ENCODE measurements at places on chromosomes 1 and 21. TPM values are rescaled to one million over a fixed set of nuclear protein-coding genes. Genes with fewer than 3 reads are reported as not detected.

Gene KCND3
- 24.7 TPM for total RNA-seq

Gene C1QA
- 65.3 TPM for total RNA-seq

Gene ADORA1
- 0.53 TPM for total RNA-seq

Gene FCRL4
- not detected for total RNA-seq

Gene C1orf226
- 50.4 TPM for total RNA-seq

Gene FOXD2
- 0.55 TPM for total RNA-seq

Gene IQCC
- 0.53 TPM for total RNA-seq

- DNase-seq = no peak
Measured at GRCh38 chr1:150477320-150477719, 9.9 kb upstream of the TARS2 start.

DNA sequence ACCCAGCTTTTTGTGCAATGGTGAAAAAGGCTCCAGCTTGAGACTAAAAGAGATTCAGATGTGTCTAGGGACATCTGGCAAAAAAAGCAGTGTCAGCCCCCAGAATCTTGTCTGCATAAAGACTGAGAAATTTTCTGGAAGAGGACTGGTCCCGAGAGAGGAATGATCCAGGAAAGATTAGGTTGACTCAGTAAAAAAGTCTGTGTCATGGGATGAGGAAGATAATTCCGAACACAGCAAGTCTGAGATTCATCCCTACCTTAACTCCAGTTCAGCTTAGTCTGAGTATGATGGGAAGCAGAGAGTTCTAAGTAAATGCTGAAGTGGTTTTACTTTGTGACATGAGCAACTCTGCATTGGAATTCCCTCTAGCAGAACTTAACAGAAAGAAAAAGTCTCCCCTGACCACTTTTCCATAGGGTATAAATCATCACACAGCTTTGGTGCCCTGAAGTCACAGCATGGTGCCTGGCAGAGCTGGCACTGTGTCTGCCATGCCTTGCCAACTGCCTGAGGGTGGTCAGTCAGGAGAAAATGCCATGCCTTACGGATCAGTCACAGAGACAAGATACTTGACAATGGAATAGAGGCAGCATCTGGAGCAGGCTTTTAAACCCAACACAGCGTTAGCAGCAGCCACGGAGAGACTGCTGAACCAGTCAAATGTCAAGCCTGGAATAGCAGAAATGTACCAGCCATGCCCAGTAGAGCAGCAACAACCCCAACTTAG, 153.4 kb downstream of the ZC3H11B start:
- DNase-seq = no peak

GRCh38 chr1:218529646-218530300, 184.6 kb downstream of the TGFB2 start:
- no peak for DNase-seq

DNA sequence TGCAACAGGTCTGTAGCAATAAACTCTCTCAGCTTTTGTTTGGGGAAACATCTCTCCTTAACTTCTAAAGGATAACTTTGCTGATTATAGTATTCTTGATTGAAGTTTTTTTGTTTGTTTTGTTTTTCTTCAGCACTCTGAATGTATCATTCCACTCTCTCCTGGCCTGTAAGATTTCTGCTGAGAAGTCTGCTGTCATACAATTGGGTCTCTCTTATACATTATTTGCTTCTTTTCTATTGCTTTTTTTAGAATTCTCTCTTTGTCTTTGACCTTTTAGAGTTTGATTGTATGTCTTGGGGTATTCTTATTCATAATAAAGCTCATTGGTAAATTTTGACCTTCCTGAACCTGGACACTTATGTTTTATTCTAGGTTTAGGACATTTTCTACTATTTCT, 386.3 kb downstream of the MRPL39 start:
- DNase-seq = no peak

GRCh38 chr1:25724966-25725365, 75.0 kb upstream of the SELENON start:
- no peak for DNase-seq

- DNase-seq = no peak
Measured at GRCh38 chr1:17028662-17029188, 17.0 kb upstream of the ATP13A2 start.

DNA sequence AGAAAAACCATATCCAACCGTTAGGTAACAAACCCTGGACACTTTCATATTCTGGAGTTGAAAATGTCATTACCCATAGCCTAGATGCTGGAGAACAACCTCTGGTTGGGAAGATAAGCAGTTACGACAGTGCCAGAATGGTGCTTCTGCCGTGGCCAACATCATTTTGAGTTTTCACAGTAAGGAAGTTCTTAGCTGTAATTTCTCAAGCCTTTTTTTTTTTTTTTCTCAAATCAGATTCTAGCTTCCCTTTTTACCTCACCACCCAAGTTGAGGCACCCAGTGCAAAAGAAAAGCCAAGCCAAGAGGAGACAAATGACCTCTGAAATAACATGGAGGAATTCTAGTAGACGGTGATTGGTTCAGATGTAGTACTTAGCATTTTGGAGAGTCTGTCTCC, 21.8 kb downstream of the PPT1 start:
- DNase-seq = no peak

GRCh38 chr21:43338951-43339350, 88.0 kb downstream of the SIK1 start:
- DNase-seq = no peak

DNA sequence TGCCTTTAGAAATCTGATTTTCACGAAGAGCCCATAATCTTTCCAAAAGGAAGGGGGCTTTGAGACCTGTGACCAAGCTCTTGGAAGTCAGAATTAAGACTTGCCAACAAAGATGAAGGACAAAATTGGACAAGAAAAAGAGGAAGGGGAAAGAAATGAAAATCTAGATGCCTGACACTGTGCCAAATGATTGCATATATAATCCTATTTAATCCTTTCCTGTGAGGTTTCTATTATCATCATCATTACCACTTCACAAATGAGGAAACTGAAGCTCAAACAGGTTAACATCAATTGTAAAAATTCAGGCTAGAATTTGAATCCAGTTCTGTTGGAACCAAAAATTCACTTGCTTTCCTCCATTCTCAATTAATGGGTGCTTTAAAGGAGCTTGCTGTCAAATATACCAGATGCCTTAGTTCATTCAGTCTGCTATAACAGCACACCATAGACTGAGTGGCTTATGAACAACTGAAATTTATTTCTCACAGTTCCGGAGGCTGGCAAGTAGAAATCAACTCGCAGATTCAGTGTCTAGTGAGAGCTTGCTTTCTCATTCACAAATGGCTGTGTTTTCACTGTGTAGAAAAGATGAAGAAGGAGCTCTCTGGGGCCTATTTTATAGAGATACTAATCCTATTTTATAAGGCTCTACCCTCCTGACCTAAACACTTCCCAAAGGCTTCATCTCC, 197.5 kb upstream of the ST6GALNAC5 start:
- no peak for DNase-seq

- DNase-seq = no peak
Measured at GRCh38 chr1:170247751-170248521, 102.2 kb downstream of the NTMT2 start.

- peak; percentile 69 for DNase-seq
Measured at GRCh38 chr1:165144757-165145397, 211.6 kb downstream of the LMX1A start.

DNA sequence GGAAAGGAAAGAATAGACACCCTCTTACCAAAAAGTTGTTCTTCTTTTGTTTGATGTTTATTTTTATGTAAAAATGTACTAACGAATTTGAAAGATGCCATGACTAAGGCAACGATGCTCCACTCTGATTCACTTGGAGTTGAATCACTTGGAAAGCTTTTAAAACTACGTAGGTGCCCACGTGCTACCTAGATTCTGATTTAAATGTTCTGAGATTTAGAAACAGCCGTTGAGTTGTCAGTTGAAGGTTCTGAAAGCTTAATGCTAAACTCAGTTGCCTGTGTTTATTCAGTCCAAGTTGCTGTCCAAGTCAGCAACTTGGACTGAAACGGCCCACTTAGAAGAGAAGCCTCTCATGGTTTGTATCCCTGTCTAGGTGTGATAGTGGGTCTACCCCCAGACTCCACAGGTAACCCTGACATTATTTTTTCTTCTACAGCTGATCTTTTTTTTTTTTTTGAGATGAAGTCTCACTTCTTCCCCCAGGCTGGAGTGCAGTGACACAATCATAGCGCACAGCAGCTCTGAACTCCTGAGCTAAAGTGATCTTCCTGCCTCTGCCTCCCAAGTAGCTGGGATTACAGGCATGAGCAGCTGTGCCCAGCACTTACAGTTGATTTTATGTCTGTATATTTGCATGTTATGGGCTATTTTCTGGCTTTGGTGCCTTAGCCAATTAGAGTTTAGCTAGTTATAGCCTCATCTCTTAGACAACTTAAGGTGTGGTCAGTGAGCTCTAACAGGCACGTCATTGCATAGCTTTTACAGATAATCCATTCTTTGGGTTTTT, 1.4 kb upstream of the VAMP4 start:
- DNase-seq = no peak

DNA sequence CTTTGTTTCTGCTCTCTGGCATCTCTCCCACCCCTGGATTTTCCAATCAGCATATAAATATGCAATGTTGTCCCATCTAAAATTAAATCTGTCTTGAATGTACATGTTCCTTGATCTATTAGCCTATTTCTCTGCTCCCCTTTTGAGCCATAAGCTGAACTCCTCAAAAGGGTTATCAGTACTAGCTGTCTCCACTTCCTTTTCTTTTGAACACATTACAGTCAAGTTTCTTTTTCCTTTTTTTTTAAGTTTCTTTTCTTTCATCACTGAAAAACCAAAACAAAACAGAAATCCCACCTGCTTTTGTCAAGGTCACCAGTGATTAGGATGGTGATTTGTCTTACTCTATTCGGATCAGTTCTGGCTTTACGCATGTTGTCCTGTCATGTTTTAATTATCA, 29.3 kb downstream of the XCL2 start:
- DNase-seq = no peak

DNA sequence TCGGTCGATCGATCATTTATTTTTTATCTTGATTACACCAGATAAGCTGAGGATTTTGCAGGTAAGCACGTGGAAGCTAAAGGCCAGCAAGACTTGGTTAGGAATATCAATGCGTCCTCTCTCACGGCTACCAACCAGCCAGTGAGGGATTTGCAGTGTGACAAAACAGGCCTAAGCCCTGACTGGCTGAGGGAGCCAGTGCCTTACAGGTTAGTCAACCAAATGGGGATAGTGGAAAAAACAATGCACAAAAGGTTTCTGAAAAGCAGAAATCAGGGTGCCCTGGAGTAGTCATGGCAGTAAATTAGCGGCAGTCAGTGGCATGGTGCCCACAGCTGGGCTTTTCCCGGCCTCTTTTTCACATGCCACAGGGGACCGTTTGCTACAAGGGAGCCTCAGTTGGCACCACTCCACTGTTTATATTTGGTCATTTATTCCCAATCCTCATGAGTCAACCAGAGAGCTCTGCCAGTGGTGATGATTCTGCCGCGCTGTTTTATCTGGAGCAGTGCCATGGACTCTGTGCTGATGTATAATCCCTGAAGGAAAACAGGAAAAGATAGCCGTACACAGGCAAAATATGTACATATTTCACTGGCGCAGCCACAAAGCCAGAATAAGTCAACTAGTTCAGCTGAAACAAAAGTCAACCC, 167.6 kb downstream of the RHOU start:
- peak; percentile 90 for DNase-seq

DNA sequence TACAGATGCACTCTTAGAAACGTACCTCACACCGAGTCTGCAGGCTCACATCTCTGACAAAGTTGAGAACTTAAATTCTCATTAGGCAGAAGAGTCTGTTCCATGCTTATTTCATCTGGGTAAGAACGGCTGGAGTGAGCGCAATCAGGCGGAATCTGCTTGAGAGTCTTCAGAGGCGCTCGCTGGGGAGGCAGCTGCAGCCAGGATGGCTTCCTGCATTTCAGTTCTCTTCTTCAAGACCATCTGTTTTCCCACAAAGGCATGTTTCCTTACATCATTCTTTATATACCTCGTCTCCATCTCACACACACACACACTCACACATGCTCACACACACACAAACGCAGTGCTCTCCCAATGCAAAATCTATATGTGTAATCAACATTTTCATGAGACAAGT, 497.1 kb downstream of the AJAP1 start:
- no peak for DNase-seq

- DNase-seq = no peak
Measured at GRCh38 chr1:67791686-67792085, 41.6 kb downstream of the GNG12 start.

DNA sequence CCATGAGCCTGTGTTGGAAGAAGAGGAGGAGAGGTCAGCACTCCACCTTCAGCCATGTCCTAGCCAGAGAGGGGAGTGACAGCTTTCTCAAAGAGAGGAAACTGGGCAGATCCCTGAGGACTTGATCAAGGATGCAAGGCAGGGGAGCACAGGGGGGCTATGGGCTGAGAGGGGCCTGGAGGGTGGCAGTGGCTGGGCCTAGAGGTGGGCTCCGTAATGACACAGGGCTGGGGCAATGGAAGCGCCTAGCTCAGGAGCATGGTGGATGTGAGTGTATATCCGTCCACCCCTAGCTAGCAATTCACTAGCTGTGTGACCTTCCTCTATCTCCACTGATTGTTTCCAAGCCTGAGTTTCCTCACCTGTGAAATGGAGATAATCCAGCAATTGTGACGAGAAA, 32.6 kb downstream of the NEK2 start:
- peak; percentile 32 for DNase-seq

GRCh38 chr1:210711825-210712612, 383.3 kb downstream of the HHAT start:
- peak; percentile 60 for DNase-seq

DNA sequence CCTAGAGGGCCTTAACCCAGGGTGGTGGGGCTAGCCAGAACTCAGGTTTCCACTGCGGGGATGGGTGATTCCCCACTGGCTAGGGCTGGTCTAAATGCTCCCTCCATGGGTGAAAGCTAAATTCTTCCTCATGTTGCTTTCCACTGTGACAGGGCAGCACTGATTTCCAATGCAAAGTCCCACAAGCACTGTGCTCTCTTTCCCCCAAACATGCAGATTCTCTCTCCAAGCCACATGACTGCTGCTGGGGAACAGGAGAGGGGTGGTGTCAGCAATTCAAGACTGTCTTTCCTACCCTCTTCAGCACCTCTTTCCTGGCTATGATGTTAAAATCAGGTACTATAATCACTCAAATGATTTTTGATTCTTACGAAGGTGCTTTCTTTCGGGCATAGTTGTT, 215.5 kb downstream of the RWDD3 start:
- no peak for DNase-seq

GRCh38 chr1:58391056-58391455, 155.5 kb downstream of the OMA1 start:
- no peak for DNase-seq

- no peak for DNase-seq
Measured at GRCh38 chr21:23694390-23694789, 1912.9 kb downstream of the MRPL39 start.

GRCh38 chr1:246690100-246690499, 34.1 kb upstream of the SCCPDH start:
- DNase-seq = peak; percentile 32

DNA sequence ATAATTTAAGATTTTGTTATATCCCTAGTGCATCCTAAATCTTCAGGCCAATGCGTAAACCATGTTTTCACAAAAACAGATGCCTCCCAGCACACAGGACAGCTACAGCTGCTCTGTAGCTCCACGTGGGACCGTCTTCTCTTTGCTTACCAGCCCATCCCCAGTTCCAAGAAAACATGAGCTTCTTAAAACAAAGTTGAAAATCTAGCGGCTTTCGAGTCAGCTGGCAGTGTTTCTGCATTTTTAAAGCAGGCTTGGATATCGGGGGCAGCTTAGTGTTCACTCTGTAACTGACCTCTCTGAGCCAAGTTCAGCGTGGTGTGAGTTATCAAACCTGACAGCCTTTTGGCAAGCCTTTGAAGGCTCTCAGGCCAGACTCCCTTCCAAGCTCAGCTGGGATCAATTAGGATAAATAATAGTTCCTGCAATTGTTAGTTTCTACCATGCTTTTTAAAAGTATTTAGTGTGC, 881.5 kb downstream of the LTN1 start:
- no peak for DNase-seq
